Activated naive CD8-positive, alpha-beta T cell treated with anti-CD3 and anti-CD28 coated beads for 36 hours (primary cell): ENCODE measurements at places on chromosomes 5 and 9.

GRCh38 chr5:33890131-33891032, 1.4 kb downstream of the ADAMTS12 start:
- H3K4me1 ChIP-seq = peaks cover 8% of the 10 kb centered on the region
- no peak overlapping the region for H3K4me3 ChIP-seq
- no peaks in the 10 kb centered on the region for H3K36me3 ChIP-seq
- no peak for DNase-seq
- no peak overlapping the region for H3K27ac ChIP-seq

- H3K4me1 ChIP-seq = peaks cover 12% of the 10 kb centered on the region
- peaks cover 10% of the 10 kb centered on the region for H3K27me3 ChIP-seq
- H3K36me3 ChIP-seq = no peaks in the 10 kb centered on the region
- no peak for DNase-seq
- H3K27ac ChIP-seq = no peak overlapping the region
- H3K4me3 ChIP-seq = no peak overlapping the region
These were observed 88.8 kb downstream of the SPRY4 start for GRCh38 chr5:142235870-142236672.

DNA sequence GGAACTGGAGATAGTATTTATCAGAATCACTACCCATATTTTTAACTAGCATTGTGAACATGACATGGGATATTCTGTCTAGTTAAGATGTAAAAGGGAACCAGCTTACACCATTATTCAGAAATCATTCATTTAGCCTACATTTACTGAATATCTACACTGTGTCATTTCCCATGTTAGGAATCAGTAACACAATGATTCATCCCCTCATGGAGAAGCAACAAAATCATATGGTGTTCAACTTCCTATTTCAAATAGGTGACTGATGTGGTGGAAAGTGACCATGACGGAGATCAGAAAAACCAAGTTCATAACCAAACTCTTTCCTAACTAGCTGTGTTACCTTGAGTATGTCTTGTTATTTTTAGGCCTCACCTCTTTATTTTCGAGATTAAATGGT, 550.0 kb upstream of the TUSC1 start:
- H3K4me3 ChIP-seq = no peak overlapping the region
- no peaks in the 10 kb centered on the region for H3K27me3 ChIP-seq
- DNase-seq = no peak
- no peaks in the 10 kb centered on the region for H3K36me3 ChIP-seq
- no peaks in the 10 kb centered on the region for H3K4me1 ChIP-seq
- H3K27ac ChIP-seq = no peak overlapping the region

DNA sequence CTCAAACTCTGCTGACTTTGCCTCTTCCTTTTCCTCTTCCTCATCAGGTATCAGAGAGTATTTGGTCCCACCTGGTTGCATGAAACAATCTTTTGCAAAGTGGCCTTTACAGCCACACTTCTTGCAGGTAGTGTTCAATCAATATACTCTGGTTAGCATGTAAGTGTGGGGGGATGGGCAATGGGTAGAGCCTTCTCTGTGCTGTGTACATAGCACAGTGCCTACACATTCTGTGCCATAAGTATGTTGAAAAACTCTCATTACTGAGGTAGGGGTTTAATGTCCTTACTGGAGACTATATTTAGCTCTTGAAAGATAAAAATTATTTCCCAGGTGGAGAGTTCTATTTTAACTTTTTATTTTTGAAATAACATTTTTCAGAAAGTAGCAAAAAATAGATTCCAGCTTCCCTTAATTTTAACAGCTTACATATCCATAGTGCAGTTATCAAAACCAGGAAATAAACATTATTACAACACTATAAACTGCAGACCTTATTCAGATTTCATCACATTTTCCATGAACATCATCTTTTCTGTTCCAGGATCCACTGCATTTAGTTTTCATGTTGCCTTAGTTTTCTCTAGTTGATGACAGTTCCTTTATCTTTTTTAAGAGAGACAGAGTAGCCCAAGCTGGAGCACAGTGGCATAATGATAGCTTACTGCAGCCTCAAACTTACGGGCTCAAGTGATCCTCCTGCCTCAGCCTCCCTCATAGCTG, 15.1 kb downstream of the TTC1 start:
- H3K4me1 ChIP-seq = peaks cover 21% of the 10 kb centered on the region
- no peak for DNase-seq
- H3K4me3 ChIP-seq = no peak overlapping the region
- H3K36me3 ChIP-seq = peaks cover 20% of the 10 kb centered on the region
- no peak overlapping the region for H3K27ac ChIP-seq

DNA sequence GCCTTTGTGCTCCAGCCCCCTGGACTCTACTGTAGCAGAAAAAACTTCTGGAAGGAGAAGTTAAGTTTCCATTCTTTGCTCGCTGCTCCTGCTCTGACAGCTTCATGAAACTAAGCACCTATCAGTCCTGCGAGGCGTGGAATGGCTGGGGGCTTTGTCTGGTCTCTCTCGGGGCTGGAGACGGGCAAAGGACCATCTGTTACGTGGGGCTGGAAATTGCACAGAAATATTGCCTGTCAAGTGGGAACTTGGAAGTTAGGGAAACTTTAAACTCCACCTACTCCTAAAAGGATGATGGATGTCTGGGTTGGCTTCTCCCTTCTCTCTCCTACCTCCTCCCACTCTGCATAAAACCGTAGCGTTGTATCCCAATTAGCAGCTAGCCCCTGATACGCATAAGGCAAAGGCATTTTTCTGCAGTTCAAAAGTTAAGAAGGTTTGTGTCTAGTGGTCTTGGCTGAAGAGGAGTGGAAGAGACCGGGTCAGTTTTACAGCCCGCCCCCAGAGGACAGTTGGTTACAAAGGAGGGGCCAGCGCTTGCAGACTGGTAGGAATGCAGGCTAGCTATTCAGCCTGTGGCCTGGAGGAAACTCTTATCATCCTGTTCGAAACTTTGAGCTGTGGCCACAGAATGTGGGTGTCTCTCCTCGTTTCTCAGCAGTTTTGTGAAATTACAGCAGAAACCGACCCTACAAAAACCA, 1.3 kb downstream of the FBXL7 start:
- H3K4me1 ChIP-seq = no peaks in the 10 kb centered on the region
- no peaks in the 10 kb centered on the region for H3K36me3 ChIP-seq
- peaks cover 43% of the 10 kb centered on the region for H3K27me3 ChIP-seq
- no peak for DNase-seq
- H3K4me3 ChIP-seq = no peak overlapping the region
- no peak overlapping the region for H3K27ac ChIP-seq

GRCh38 chr5:14706615-14707021, 42.1 kb downstream of the OTULIN start:
- H3K4me1 ChIP-seq = peaks cover 71% of the 10 kb centered on the region
- H3K36me3 ChIP-seq = peaks cover 85% of the 10 kb centered on the region
- no peaks in the 10 kb centered on the region for H3K27me3 ChIP-seq
- H3K27ac ChIP-seq = peak overlapping the region; percentile 99
- H3K4me3 ChIP-seq = peak overlapping the region; percentile 68

DNA sequence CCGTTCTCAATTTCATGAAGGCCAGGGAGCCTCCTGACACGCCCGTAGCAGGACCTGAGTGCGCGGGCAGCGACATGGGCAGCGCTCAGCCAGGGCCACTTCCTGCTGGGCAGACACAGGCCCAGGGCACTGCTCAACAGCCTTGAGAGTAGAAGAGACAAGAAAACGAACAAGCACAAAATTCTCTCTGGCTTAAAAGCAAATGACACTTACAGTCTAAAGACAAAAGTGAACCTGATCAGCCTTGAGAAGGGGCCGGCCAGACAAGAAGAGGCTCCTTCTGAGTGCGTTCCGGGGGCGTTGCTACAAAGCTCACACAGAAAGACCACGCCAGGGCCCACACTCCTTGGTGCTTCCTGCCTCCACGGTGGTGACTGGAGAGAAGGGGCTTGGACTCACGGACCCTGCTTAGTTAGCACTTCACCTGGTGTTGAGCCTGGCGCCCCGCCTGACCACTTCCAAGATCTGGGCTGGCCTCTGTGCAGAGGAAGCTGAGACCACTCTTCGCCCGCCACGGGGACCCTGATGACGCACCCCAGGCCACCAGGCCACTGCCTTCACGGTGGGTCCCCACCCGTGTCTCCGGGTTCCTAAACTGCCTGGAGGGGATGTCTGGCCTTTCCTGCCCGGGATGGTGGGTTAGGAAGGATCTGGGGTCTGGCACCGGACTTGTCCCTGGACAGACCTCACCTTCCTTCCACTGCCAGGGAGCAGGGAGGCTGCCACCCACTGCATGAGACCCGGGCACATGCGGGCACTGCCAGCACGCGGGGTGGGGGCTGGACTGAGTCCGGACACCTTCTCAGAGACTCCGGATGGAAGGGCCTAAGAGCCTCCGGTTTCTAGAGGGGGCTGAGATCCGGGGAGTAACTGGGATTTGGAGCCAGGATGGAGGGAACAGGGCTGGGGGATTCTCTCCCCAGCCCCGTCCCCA, 1.3 kb downstream of the SLC12A7 start:
- H3K27me3 ChIP-seq = no peaks in the 10 kb centered on the region
- peaks cover 39% of the 10 kb centered on the region for H3K4me1 ChIP-seq
- peak overlapping the region; percentile 87 for H3K4me3 ChIP-seq
- DNase-seq = peak; percentile 34
- peaks cover 3% of the 10 kb centered on the region for H3K36me3 ChIP-seq

DNA sequence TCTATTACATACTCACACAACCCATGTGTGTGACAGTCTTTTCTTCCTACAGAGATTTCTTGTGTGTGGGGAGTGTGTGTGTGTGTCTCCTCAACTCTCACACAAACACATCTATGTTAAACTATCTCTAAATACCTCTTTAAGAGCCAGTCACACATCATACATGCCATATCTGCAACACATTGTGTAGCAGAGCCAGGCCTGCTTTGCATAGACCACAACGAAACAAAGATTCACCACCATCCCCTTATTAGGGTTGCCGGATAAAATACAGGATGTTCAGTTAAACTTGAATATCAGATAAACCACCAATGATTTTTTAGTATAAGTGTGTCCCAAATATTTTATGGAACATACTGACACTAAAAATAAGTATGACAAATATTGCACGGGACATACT, 2.3 kb downstream of the FAM170A start:
- no peaks in the 10 kb centered on the region for H3K4me1 ChIP-seq
- no peak overlapping the region for H3K4me3 ChIP-seq
- H3K27ac ChIP-seq = no peak overlapping the region

DNA sequence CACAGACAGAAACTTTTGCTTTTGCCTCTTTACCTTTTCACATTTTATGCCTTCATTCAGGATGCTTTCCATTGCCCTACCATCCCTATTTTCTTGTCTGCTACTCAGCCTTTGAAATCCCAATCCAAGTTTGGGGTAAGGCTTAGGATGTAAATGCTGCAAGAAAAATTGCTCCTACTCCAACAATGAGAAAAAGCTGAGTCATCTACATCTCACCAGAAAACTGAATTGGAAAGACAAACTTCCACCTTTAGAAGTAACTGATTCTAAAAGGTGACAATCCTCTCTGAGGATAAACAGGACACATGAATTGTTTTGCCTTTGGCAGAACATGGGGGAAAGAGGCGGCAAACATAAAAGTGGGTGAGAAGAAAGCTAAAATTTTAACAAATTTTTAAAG, 295.6 kb downstream of the NR2F1-AS1 start:
- H3K36me3 ChIP-seq = no peaks in the 10 kb centered on the region
- no peak for DNase-seq
- no peak overlapping the region for H3K27ac ChIP-seq
- H3K27me3 ChIP-seq = no peaks in the 10 kb centered on the region
- H3K4me3 ChIP-seq = no peak overlapping the region

GRCh38 chr5:61953913-61954312, 352.1 kb upstream of the KIF2A start:
- no peaks in the 10 kb centered on the region for H3K27me3 ChIP-seq
- no peaks in the 10 kb centered on the region for H3K36me3 ChIP-seq

GRCh38 chr5:170498811-170499351, 4.9 kb upstream of the KCNIP1 start:
- no peak overlapping the region for H3K4me3 ChIP-seq
- no peak overlapping the region for H3K27ac ChIP-seq
- no peak for DNase-seq
- no peaks in the 10 kb centered on the region for H3K4me1 ChIP-seq

- DNase-seq = no peak
- H3K4me3 ChIP-seq = no peak overlapping the region
- no peaks in the 10 kb centered on the region for H3K36me3 ChIP-seq
These were observed 64.0 kb downstream of the SHB start for GRCh38 chr9:38004809-38005560.

DNA sequence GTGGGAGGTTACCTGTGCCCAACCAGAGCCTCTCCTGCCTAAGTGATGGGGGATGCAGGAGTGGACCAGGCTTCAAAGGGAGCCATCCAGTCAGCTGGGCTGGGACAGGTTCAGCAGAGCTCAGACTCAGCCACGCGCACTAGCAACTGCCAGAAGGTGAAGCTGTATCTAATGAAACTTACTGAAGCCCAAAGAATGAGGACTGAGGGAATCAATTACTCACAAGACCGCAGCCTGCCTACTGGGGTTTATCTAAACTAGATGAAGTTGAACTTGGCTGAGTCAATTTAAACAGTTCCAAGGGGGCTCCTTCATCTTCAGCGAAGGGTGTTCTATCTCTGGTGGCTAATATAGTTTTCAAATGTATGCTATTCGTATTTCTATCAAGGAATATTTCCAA, 11.4 kb downstream of the HAND1 start:
- H3K36me3 ChIP-seq = no peaks in the 10 kb centered on the region
- no peak overlapping the region for H3K27ac ChIP-seq
- peaks cover 39% of the 10 kb centered on the region for H3K27me3 ChIP-seq
- no peak overlapping the region for H3K4me3 ChIP-seq
- no peak for DNase-seq
- peaks cover 11% of the 10 kb centered on the region for H3K4me1 ChIP-seq

DNA sequence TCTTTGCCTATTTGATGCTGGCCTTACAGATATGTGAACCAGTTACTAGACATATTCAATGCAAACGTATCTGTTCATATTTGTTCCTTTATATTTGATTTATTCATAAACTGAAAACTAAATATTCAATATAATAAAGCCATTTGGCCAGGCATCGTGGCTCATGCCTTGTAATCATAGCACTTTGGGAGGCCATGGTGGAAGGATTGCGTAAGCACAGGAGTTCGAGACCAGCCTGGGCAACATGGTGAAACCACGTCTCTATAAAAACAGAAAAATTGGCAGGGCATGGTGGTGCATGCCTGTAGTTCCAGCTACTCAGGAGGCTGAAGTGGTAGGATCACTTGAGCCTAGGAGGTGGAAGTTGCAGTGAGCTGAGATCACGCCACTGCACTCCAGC, 49.2 kb upstream of the CTNNAL1 start:
- peaks cover 11% of the 10 kb centered on the region for H3K36me3 ChIP-seq
- no peak overlapping the region for H3K4me3 ChIP-seq
- H3K27ac ChIP-seq = no peak overlapping the region
